ENCODE measurements at places on chromosomes 3 and 15. TPM values are rescaled to one million over a fixed set of nuclear protein-coding genes. Genes with fewer than 3 reads are reported as not detected.

GRCh38 chr15:20352241-20353200 lies 189.1 kb downstream of the GOLGA6L6 start:
- DNase-seq, result no peak

- DNase-seq, result no peak
Measured at GRCh38 chr3:53016236-53016635, 29.6 kb downstream of the SFMBT1 start.

GRCh38 chr15:39728845-39729244 lies 53.8 kb downstream of the FSIP1 start:
- no peak for DNase-seq

DNA sequence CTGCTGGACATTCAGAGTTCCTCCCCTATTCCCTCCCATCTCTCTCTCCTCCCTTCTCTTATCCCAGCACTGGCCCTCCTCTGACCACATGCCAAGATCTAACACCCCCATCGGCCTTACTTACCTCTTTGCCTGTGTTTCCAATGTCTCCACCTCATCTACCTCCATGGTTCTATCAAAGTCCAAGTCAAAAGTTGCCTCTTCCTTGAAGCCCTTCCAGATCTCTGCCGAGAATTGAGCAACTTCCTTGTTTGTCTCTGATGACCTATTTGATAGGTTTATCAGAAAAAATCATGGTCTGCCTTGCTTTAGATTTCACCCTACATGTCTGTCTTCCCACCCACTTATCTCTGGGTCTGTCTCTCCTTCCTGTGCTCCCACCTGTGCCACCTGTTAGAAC lies 69.7 kb upstream of the ITGA11 start:
- no peak for DNase-seq

DNA sequence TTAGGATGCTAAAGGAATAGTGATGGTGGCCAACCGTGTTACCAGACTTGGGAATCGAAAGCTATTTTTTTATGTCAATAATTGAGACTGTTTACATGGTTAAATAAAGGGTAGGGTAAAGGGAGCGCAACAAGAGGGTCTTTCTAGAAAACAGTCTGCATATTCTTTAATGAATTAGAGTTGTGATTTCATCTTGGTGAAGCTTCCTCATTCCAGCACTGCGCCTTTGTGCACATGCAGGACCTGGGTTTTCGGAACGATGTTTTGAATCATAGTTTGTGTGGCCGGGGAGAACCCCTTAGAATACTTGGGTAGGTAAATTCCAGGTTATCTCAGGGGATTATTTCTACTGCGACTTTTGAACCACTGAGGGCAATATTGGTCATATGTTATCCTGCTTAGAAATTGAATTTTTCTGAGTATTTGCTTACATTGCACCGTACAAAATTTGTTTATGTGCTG lies 1.3 kb downstream of the PIK3CA start:
- no peak for DNase-seq

DNA sequence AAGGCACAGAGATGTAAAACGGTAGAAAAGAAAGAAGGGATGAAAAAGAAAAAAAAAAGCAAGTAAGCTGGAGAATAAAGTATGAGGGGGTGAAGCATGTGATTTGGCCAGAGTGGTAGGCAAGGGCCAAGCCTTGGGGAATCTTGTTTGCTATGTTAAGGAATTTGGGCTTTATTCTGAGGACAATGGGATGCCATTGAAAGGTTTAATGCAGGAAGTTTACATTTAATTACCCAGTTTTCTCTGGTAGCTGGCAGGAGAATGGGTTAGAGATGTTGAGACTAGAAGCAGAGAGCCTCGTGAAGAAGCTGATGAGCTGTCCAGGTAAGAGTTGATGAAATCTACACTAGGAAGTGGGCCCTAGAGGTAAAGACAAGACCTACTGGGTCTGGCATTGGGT lies 455.9 kb downstream of the PDCD6IP start:
- DNase-seq, result no peak

DNA sequence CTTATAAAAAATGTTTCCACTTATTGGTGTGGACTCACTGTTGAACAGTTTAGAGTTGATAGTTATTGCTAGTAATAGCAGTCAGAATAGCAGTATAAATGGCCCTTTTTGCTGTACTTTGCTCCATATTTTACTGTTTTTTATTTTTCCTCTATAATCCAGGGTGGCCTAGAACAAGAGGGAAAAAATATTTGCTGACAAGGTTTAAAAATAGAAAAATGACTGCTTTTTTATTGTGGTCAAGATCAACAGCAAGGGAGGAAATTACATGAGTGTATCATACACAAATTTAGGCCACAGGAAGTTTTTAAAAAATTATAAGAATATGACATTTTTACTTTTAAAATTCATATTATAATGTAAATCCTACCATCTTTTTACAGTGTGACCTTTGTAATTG lies 269.1 kb downstream of the WDR72 start:
- no peak for DNase-seq

DNA sequence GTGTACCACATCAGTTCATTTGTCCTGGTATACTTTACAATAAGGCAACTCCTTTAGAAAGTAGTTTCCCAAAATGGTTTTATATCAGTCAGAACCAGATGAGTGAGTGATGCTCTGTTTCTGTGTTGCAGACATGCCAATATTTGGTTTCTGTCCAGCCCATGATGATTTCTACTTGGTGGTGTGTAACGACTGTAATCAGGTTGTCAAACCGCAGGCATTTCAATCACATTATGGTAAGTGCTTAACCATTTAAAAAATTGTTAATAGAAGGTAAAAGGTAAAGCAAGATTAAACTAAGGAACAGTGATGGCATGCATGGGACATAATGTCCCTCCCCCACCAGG lies 40.0 kb upstream of the SCAANT1 start:
- no peak for DNase-seq

GRCh38 chr3:25338158-25338725 lies 89.8 kb upstream of the RARB start:
- DNase-seq, result no peak

DNA sequence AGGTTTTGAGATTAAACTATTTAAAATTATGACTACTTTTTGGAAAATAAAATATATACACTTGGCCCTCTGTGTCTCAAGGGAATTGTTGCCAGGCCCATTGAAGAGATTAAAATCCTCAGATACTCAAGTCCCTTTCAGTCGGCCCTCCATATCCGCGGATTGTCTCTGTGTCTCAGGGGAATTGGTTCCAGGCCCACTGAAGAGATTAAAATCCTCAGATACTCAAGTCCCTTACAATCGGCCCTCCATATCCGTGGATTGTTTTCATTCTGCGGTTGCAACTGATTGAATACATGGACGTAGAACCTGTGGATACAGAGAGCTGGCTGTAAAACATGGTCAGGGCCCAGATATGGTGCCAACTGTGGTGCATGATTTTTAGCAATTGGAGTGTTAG lies 15.7 kb upstream of the LRCH3 start:
- no peak for DNase-seq

DNA sequence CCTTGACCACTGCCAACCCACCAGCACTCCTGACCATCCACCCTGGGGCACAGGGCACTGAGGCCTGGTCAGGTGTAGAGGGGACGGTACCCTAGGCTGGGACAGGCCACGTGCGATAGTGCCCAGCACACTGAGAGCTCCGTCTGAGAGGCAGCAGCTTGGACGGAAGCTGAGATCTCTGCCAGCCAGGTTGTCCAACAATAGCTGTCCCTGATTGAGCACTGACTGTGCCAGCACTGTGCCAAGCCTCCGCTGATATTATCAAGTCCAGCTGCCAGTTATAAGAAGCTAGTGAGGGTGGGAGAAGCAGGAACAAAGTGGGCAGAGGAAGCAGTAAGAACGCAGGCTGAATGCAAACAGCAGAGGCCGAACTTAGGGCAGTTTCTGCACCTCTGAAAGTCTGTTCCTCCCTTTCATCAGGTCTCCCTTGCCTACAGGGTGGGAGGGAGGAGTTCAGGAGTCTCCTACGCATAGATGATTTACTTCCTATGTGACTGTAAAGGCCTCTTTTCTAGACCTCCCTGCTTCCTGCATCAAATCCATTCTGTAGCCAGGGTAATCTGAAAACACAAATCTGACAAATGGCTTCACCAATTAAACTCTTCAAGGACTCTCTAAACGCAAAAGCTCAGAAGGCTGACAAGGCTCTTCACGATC lies 29.7 kb downstream of the MRPS11 start:
- no peak for DNase-seq

- no peak for DNase-seq
Measured at GRCh38 chr15:61112231-61112630, 116.9 kb downstream of the RORA start.

ITIH4 gene
- 5.0 TPM for polyA plus RNA-seq

PPM1L gene
- 6.1 TPM for polyA plus RNA-seq

AGTR1 gene
- polyA plus RNA-seq, result 23.7 TPM

C3orf85 gene
- polyA plus RNA-seq, result not detected

TRPM1 gene
- polyA plus RNA-seq, result 0.14 TPM

All from right cardiac atrium (tissue), 5 donors.